ENCODE measurements at places on chromosomes 6 and 20. TPM values are rescaled to one million over a fixed set of nuclear protein-coding genes. Genes with fewer than 3 reads are reported as not detected.

- DNase-seq: no peak
These were observed 71.3 kb downstream of the MKKS start for GRCh38 chr20:10362674-10363073.

DNA sequence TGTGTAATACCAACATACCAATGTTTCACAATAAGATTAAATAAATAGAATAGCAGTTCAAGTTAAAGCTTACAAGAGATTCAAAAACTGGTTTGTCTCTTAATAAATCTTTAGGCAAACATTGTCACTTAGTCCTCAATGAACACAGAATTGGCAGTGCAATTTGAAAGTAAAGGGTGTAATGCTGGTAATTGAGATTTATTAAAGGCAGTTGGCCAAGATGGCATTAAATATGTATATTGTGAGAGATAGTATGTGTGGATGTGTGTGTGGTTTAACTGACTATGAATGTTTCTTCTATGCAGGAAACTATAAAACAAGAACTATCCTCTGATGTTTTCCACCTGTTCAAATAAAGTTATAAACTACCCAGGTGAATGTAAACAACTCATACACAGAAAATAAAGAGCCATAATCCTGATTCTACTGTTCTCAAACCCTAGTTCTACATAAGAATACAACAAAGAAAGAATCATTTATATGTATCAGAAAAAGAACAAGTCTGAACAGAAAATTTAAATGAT, 267.9 kb upstream of the PTCHD4 start:
- DNase-seq: no peak

DNA sequence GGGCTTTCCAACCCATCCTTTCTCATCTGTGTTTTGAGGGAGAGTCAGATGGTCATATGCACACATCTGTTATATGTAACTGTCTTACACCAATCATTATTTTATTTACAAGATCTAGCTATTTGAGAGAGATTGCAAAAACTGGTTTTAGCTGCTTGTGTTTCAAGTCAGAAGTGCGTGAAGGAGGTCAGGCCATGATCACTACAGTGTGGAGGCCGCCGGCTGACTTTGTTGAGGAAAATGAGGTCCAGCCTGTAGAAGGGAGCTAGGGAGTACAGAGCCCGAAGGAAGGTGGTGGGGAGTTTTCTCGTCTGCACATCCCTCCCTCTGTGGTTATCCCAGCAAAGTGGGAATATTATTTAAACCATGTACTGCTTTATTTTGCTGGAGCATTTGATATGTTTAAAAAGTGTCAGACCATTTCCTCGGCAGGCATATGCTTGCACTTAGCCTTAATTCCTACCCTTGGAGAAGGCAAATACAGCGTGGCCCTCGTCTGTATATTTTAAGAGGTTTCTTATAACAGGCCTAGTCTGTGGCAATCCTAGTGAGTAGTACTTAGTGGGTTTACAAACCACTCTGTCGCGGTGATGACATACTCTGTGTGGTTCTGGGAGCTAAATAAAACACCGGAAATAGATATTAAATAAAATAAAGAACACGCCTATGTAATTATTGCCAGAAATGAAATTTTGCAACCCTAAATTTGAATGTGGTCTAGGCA, 95.6 kb downstream of the UST start:
- no peak for DNase-seq

GRCh38 chr20:3129094-3129493, 30.6 kb downstream of the FASTKD5 start:
- DNase-seq: no peak

DNA sequence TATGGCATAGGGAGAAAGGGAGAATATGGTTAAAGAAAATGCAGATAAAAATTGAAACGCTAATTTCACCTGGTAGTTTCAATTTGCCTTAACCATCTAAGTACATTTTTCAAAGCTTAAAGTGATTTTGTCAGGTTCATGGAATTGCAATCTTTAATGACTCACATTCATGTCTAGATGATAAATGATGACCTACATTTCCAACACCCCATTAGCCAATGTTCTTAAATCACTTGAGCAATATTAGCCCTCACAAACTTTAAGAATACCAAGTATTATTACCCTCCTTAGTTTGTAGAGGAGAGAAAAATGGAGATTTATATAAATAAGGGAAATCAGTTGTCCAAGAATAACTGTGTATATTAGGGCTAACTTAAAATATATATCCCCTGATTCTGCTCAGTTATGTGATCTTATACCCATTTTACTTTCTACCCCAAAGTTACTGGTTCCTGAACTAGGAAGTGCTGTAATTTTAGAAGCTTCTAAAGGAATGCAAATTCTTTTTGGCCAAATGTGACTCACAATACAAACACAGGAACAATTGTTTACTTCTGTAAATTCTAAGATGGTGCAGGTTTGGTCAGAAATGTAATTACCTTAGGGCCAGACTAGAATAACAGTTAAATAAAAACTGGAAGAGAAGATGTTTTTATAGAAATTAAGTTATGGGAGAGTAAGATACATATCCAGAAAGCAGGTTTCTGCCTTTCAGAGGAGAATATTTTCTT, 34.5 kb downstream of the TPBG start:
- no peak for DNase-seq

STX11 gene
- total RNA-seq: 34.2 TPM

ADTRP gene
- not detected for total RNA-seq

LAMA5 gene
- 1.4 TPM for total RNA-seq

AHCY gene
- total RNA-seq: 7.7 TPM

PGC gene
- not detected for total RNA-seq

SRC gene
- total RNA-seq: 10.5 TPM
